ENCODE measurements at places on chromosomes 5 and 9.

DNA sequence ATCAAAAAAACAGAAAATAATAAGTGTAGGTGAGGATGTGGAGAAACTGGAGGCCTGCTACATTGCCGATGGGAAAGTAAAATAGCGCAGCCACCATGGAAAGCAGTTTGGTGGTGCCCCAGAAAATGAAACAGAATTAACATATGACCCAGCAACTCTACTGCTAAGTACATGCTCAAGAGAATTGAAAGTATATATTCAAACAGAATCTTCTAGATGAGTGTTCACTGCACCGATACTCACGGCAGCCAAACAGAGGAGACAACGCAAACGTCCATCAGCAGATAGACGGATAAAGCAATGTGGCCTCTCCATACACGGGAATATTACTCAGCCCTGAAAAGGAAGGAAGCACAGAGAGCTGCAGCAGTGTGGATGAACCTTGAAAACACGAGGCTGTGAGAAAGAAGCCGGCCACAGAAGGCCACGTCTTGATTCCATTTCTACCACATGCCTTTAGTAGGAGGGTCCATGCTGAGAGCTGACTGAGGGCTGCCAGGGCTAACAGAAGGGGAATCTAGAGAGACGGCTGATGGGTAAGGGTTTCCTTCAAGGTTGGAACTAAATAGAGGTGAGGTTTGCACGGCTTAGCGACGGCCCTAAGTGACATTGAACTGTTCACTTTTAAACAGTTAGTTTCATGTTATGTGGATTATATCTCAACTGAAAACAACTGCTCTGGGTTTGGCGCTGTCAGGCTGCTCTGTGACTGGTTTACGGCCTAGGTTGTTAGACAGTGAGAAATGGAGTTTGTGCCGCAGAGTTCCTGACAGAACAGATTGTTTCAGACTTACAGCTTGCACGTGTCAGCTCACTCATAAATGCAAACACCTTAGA is 29.8 kb downstream of the AHRR start:
- DNase-seq = no peak

DNA sequence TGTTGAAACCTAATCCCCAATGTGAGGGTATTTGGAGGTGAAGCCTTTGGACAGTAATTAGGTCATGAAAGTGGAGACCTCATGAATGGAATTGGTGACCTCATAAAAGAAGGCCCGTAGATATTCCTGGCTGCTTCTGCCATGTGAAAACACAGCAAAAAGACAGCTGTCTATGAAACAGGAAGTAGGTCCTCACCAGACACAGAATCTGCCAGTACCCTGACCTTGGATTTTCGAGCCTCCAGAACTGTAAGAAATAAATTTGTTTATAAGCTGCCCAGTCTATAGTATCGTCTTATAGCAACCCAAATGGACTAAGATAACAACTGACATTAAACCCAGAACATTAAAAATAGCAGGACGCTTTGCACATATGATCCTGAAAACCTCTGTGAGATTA is 371.1 kb downstream of the SPOCK1 start:
- DNase-seq = no peak

DNA sequence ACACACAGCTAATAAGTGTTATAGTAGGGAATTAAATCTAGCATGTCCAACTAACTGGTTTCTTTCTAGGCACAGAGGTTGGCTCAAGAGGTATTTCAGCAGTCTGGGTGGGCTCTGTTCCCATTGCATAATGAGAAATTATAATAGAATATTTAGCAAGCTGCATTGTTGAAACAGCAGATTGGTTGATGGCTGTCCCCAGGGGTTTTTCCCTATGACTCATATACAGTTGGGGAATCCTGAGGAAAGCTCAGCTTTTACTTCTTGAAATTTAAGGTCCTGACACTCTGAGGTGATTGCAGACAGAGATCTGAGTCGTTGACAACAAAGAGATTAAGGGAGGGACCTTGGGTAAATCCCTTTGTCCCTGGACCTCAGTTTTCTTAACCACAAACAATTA is 38.3 kb upstream of the TNFSF8 start:
- no peak for DNase-seq

GRCh38 chr5:3373391-3373790 is 222.2 kb upstream of the IRX1 start:
- no peak for DNase-seq

DNA sequence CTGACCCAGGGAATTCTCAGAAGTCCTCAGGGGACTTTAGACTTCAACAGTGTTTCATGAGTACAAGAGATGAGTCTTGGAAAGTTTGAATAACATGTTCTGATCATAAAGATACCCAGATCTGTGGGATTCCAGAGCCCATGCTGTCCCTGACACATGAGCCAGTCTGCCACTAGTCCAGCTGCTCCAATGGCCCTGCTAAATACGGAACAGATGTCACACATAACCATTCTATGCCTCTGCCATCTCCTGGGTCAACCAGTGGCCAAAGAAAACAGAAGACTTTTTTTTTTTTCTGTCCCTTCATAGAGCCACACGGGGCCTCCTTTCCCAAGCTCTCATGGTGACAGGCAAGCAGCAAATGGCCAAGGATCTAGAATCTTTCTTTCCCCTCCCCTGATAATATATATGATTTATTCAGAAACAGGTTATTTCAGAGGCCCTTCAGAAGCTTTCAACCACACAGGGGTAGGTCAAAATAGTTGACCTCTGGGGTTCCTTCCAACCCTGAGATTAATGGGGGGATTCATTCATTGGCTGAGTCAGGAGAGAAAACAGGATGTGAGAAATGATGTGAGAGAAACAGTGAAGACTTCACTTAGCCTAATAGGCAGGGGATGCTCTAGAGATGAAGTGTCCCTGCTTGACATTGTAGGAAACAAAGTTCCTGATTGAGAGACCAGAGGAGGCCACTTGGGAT is 367.7 kb downstream of the CDK5RAP2 start:
- DNase-seq = no peak

DNA sequence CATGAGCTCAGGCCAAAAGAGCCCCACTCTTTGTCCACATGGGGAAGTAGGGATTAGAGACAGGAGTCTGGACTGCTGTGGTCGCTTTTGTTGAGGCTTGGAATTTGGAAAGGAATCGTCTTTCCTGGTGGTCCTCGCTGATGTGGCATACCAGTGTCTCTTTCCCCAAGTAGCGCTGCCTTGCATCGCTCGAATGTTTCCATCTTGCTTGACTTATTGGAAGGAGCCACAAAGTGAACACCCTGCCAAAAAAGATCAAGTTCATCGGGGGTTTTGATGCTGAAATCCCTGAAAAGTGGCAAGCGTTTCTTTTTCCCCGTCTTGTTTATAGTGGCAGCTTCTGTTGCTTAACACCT is 161.3 kb downstream of the MACROH2A1 start:
- DNase-seq = no peak

DNA sequence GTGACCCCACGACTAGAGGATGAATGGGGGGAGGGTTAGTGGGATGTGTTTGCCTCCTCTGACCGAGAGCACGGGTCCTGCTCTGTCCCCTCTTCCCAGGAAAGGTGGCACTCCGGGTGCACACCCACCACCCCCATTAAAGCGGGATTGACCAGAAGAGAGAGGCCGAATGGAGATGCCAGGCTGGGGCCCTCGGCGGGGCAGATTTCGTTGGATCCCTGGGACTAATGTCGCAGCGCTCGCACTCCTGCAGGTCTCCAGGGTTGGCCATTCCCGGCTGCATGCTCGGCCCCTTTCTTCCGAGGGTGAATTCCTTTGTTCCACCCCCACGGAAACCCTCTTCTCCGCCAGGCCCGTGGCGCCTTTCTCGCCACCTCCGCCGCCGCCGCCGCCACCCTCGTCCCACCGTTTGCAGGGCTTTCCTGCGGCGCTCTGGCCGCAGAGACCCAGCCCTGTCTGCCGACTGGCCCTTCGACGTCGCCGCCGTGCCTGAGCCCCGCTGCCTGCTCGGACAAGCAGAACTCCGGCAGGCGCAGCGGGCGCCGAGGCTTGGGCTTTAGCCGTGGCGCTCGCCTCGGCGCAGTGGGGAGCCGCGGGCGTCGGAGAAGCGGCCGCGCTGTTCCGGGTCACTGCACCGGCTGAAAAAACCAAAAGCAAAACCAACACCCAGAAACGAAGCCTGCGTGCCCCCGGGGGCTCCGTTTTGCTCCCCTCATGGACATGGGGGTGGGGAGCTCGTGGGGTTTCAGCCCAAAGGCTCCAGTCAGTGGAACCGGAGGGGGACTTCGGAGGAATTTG is 11.8 kb downstream of the LMX1B start:
- DNase-seq = no peak

DNA sequence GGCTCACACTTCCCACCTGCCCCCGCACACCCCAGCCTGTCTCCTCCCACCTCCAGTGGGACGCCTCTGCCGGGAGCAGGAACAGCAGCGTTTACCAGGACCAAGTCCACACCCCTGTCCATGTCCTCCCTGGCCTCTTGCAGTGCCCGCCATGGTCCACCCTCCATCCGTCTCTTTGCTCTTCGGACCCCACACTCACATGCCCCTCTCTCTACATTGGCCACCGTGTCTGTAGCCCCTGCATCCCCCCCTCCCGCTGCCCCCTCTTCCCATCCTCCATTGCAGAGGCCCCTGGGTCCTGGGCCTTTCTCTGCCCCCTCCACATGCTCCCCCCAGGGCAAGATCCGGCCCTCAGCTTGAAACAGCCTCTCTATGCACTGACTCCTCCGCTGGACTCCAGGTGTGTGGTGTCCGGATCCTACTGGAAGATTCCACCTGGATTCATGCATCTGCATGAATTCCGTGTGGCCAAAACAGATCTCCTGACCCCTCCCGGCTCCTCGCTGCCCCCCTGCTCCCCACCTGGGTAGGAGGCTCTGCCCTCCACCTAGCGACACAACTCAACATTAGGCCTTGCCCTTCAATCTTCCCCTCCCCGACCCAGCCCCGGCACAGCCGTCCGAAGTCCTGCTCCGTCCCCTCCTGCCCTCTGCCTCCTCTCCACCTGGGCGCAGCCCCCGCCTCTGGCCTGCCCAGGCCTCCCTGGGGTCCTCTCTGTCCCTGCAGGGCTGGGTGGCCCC is 168.5 kb downstream of the OLFM1 start:
- no peak for DNase-seq

DNA sequence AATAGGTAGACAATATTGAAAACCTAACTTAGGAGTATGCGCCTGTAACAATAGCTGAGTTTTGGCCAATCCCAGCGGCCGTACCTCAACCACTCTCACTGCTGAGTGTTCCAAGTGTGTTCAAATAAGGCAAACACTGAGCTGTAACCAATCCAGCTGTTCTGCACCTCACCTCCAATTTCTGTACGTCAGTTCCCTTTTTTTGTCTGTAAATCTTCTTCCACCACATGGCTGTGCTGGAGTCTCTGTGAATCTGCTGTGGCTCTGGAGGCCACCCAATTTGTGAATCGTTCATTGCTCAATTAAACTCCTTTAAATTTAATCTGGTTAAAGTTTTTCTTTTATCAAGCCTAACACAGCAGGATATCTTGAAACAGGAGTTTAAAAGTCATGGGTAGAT is 116.3 kb downstream of the SLC28A3 start:
- no peak for DNase-seq

- DNase-seq = no peak
Observed at GRCh38 chr5:157864067-157864466, 5.1 kb upstream of the CLINT1 start.

- no peak for DNase-seq
Observed at GRCh38 chr5:179306191-179307012, 38.9 kb downstream of the ADAMTS2 start.

DNA sequence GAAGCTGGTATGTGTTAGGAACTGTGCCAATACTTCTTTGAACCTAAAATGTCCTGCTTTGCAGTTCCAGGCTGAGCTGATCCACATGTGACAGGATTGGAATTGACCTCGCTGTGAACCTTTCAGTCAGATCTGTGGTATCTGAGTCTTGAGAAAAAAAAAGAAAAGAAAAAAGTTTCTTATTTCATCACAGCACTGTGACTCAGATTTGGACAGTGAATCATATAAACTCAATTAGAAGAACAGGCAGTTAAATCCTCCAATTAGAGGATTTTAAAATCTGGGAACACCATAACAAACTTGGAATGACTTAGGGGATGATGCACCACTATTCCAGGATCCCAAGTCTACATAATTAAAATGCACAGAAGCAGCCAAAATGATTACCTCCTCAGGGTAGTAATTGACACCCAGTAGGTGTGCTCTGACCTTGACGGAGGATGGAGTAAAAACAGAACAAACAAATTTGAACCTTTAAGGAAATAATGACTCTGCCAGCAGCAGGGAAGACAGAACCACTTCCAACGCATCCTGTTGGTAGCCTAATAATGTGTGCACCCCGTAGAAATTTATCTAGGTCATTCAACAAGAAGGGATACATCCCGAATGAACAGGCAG is 57.8 kb upstream of the RAI14 start:
- DNase-seq = no peak

DNA sequence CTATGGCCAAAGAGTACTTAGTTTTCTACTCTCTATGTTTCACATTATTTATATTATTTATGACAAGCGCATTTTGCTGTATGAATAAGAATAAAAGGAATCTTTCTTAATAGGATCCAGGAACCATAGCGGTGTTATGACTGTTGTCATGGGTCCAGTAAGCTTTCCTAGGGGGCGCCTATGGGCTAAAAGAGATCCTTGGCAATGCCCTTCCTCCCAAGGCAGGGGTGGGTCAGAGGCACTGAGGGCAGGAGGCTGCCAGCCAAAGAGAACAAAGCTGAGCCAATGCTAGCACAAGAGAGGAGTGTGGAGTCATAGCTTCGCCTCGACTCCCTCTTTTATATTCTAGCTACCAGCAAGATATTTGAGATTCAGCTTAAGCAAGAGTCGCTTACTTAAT is 98.4 kb upstream of the GNAQ start:
- no peak for DNase-seq

DNA sequence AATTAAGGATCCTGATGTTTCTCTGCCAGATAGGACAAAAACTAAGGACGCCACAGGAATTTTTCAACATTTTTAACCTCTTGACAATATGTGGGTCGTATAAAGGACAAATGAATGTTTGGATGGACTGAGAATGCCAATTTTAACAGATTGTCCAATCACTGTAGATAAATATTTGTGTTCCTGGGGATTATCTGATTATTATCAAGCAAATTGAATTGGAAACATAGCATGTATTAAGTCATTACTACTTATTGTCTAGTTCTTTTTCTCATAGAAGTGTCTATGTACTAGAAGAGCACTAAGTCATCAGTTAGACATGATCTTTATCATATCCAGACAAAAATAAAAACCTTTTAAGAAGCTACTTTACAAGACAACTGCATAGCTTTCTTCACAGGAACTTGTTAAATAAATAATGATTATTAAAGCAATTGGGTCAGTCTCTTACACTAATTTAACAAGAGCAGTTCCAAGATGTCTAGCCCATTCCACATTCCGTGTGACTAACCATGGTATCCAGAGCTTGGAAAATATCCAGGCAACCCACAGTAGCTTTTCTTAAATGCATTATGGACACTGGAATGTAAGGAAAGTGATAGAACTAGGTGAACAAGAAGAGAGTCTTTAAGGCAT is 127.5 kb upstream of the CDKN2B start:
- no peak for DNase-seq

- DNase-seq = no peak
Observed at GRCh38 chr5:96683392-96683791, 21.2 kb downstream of the CAST start.

- DNase-seq = no peak
Observed at GRCh38 chr5:52725065-52725746, 62.5 kb upstream of the ITGA1 start.

Data from ascending aorta (tissue), 2 donors.